ENCODE measurements at places on chromosomes 7 and 10.

DNA sequence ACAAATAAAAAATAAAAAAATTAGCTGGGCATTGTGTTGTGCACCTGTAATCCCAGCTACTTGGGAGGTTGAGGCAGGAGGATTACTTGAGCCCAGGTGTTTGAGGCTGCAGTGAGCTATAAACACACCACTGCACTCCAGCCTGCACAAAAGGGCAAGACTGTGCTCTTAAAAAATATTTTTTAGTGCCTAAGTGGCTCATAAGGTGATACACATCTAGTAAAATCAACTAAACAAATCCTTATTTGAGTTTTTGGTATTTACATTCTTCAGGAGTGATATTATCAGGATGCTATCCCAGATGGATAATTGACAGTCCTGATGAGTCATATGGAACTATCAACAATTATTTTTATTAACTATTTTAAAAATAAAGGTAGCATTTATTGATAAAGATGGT, 93.9 kb downstream of the EXOC6 start:
- no peaks in the 10 kb centered on the region for H3K27me3 ChIP-seq
- no peak overlapping the region for H3K4me3 ChIP-seq
- no peaks in the 10 kb centered on the region for H3K4me1 ChIP-seq
- DNase-seq, result no peak
- peaks cover 19% of the 10 kb centered on the region for H3K36me3 ChIP-seq

DNA sequence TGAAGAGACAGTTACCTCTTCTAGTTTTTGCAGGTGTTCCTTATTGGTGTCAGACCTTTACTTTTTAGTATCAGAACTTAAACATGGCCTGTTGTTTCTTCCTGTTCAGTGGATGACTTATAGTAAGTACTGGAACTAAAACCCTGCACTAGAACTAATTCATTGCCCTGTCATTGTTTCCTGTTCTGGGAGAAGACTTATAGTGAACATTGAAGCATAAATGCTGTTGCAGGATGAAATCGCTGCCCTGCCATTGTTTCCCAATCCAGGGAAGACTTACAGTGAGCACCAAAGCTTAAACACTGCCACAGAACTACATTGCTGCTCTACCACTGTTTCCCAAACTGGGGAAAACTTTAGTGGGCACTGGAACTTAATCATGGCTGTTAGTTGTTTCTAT, 13.1 kb downstream of the IPMK start:
- H3K36me3 ChIP-seq, result peaks cover 34% of the 10 kb centered on the region
- H3K4me1 ChIP-seq, result peaks cover 38% of the 10 kb centered on the region
- H3K4me3 ChIP-seq, result no peak overlapping the region
- DNase-seq, result no peak
- H3K27ac ChIP-seq, result no peak overlapping the region

DNA sequence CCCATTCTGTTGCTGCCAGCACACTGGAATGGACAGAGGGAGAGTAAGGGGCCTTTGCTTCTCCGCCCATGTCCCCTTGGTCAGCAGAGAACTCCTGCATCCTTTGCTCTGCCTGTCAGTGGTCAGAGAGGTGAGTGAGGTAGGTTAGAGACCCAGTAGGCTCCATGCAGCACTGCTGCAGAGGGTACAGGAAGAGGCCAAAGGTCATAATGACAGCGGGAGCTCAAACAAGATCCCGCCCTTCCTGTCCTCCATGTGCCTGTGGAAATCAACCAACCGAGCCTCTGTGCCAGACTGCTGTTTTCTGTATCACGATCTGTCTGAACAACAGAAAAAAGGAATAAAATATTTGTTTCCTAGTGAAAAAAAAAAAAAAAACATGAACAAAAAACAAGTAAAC, 81.4 kb downstream of the ZNF33B start:
- no peak for DNase-seq
- H3K27ac ChIP-seq, result no peak overlapping the region
- H3K4me1 ChIP-seq, result peaks cover 6% of the 10 kb centered on the region
- peaks cover 5% of the 10 kb centered on the region for H3K36me3 ChIP-seq
- no peaks in the 10 kb centered on the region for H3K27me3 ChIP-seq
- no peak overlapping the region for H3K4me3 ChIP-seq

GRCh38 chr7:32026083-32026425, 44.2 kb downstream of the PDE1C start:
- no peaks in the 10 kb centered on the region for H3K4me1 ChIP-seq
- H3K27ac ChIP-seq, result no peak overlapping the region
- no peak for DNase-seq
- H3K36me3 ChIP-seq, result no peaks in the 10 kb centered on the region
- H3K27me3 ChIP-seq, result no peaks in the 10 kb centered on the region

- H3K4me1 ChIP-seq, result no peaks in the 10 kb centered on the region
- H3K36me3 ChIP-seq, result no peaks in the 10 kb centered on the region
These were observed 22.4 kb upstream of the ZNF488 start for GRCh38 chr10:47406548-47406869.

Measured in activated naive CD4-positive, alpha-beta T cell treated with anti-CD3 and anti-CD28 coated beads for 36 hours (primary cell).